ENCODE measurements at places on chromosomes 16 and 17. TPM values are rescaled to one million over a fixed set of nuclear protein-coding genes. Genes with fewer than 3 reads are reported as not detected.

Gene ZNF624
- polyA plus RNA-seq = 0.45 TPM

GRCh38 chr17:59533694-59534093 lies 31.7 kb upstream of the DHX40 start:
- H3K27ac ChIP-seq = peak overlapping the region; percentile 23
- H3K4me3 ChIP-seq = no peak overlapping the region
- peak; percentile 51 for DNase-seq
- no peaks in the 10 kb centered on the region for H3K27me3 ChIP-seq

DNA sequence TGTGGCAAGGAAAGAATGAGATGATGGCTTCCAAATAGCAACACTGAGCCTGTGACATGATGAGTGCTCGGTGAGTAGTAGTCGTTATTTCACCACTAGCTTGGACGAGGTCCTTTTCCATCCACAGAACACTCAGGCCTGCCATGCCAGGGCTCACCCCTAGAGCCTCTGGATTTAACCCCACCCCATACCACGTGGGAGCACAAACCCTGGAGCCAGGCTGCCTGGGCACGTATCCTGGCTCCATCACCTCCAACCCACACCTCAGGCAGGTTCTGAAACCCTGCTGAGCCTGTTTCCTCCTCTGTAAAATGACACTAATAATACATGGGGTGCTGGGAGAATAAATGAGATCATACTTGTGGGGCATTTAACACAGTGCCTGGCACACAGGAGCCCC lies 192.4 kb downstream of the KATNIP start:
- no peaks in the 10 kb centered on the region for H3K27me3 ChIP-seq
- no peak overlapping the region for H3K27ac ChIP-seq
- H3K4me1 ChIP-seq = no peaks in the 10 kb centered on the region
- H3K4me3 ChIP-seq = no peak overlapping the region

- no peak for DNase-seq
- H3K27ac ChIP-seq = no peak overlapping the region
- no peaks in the 10 kb centered on the region for H3K36me3 ChIP-seq
- H3K4me1 ChIP-seq = no peaks in the 10 kb centered on the region
- no peak overlapping the region for H3K4me3 ChIP-seq
Observed at GRCh38 chr17:65931246-65932149, 260.4 kb downstream of the CEP112 start.

DNA sequence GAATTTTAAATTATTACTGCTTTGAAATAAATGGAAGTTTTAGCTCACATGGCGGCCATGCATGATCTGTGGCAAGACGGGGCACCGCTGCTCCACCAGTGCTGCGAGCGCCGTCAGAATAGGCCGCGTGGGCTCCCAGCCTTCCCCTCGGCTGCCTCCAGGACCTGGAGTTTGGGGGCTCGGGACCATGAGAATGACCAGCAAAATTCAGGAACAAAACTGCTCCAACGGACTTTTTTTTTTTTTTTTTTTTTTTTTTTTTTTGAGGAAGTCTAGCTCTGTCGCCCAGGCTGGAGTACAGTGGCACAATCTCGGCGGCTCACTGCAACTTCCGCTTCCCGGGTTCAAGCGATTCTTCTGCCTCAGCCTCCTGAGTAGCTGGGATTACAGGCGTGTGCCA lies 38.3 kb upstream of the AKAP1 start:
- H3K27ac ChIP-seq = peak overlapping the region; percentile 69
- peak; percentile 78 for DNase-seq
- H3K36me3 ChIP-seq = no peaks in the 10 kb centered on the region
- H3K4me1 ChIP-seq = peaks cover 28% of the 10 kb centered on the region

Measured in CD14-positive monocyte (primary cell).